ENCODE measurements at places on chromosomes 5 and 9. TPM values are rescaled to one million over a fixed set of nuclear protein-coding genes. Genes with fewer than 3 reads are reported as not detected.

Gene ARHGEF28
- total RNA-seq = 13.3 TPM

Gene PCDHB8
- 0.39 TPM for total RNA-seq

Gene SEMA5A
- not detected for total RNA-seq

Gene GLRX
- 69.6 TPM for total RNA-seq

Gene KDM3B
- total RNA-seq = 40.6 TPM

Gene SLC6A3
- 0.37 TPM for total RNA-seq

Gene HRH2
- 0.46 TPM for total RNA-seq

Gene NUDCD2
- 34.8 TPM for total RNA-seq

Gene LCP2
- total RNA-seq = not detected

Gene IL9
- not detected for total RNA-seq

Gene C5orf58
- total RNA-seq = not detected

Gene CDO1
- total RNA-seq = not detected

Gene CDKN2A
- 0.23 TPM for total RNA-seq

Gene PAPPA
- 46.1 TPM for total RNA-seq

Gene FTMT
- not detected for total RNA-seq

Gene GFI1B
- total RNA-seq = not detected

Gene F2RL1
- 272 TPM for total RNA-seq

Gene PHYHD1
- not detected for total RNA-seq

Gene KCNT1
- not detected for total RNA-seq

Gene TSLP
- total RNA-seq = not detected

Gene SCGB3A1
- not detected for total RNA-seq

Gene ZBTB43
- 5.5 TPM for total RNA-seq

Gene SPINK7
- total RNA-seq = not detected

Gene LAMC3
- total RNA-seq = 2.0 TPM

Gene PCDHAC1
- total RNA-seq = 2.1 TPM

Measured in A549 treated with ZK216348 at 1 μM for 4 hours (cell line).